HFFc6 (cell line): ENCODE measurements at places on chromosomes 6 and 20.

- peaks cover 5% of the 10 kb centered on the region; the same call in 1 of the 2 replicates for H3K27me3 ChIP-seq
- H3K36me3 ChIP-seq: no peaks in the 10 kb centered on the region
- no peak overlapping the region for H3K4me3 ChIP-seq
- H3K4me1 ChIP-seq: peaks cover 52% of the 10 kb centered on the region
Observed at GRCh38 chr6:53530780-53531386, 14.0 kb downstream of the GCLC start.

DNA sequence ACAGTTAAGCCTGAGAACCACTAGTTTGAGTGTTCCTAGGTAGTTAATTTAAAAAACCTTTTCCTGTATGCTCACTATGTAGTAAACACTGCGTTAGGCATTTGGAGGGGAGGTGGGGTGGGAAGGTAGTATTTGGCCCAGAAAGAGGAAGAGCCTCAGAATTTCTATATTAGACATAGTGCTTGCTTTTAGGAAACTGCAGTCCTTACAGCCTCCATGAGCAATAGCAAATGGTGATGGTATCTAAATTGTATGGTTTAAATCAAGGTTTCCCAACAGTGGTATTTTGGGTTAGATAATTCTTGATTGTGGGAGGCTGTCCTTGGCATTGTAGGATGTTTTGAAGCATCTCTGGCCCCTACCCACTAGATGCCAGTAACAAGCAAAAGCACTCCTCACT, 61.5 kb upstream of the RIPOR2 start:
- DNase-seq: no peak
- no peak overlapping the region for H3K4me3 ChIP-seq
- H3K4me1 ChIP-seq: peaks cover 18% of the 10 kb centered on the region
- H3K36me3 ChIP-seq: 0 out of 2 replicates have a peak, but pooled peaks cover 5% of the 10 kb centered on the region
- H3K27me3 ChIP-seq: no peaks in the 10 kb centered on the region

- no peaks in the 10 kb centered on the region for H3K36me3 ChIP-seq
- DNase-seq: peak; percentile 38
- peaks cover 61% of the 10 kb centered on the region for H3K27me3 ChIP-seq
- no peak overlapping the region for H3K27ac ChIP-seq
Observed at GRCh38 chr6:159042003-159042825, 2.6 kb downstream of the TAGAP start.

GRCh38 chr20:40892642-40893041, 136.0 kb upstream of the TOP1 start:
- H3K4me1 ChIP-seq: no peaks in the 10 kb centered on the region
- H3K4me3 ChIP-seq: no peak overlapping the region
- H3K27ac ChIP-seq: no peak overlapping the region
- DNase-seq: no peak
- H3K27me3 ChIP-seq: peaks cover 20% of the 10 kb centered on the region; the same call in 1 of the 2 replicates

GRCh38 chr6:27669295-27669623, 196.4 kb upstream of the ZNF184 start:
- H3K36me3 ChIP-seq: no peaks in the 10 kb centered on the region
- peaks cover 3% of the 10 kb centered on the region for H3K27me3 ChIP-seq
- H3K27ac ChIP-seq: peak overlapping the region; percentile 16; the same call in 1 of the 2 replicates
- H3K4me3 ChIP-seq: peak overlapping the region; percentile 88
- DNase-seq: no peak
- H3K4me1 ChIP-seq: peaks cover 60% of the 10 kb centered on the region

GRCh38 chr6:12369781-12370262, 79.7 kb downstream of the EDN1 start:
- DNase-seq: no peak
- H3K27ac ChIP-seq: no peak overlapping the region
- H3K36me3 ChIP-seq: no peaks in the 10 kb centered on the region
- peaks cover 12% of the 10 kb centered on the region for H3K4me1 ChIP-seq
- no peak overlapping the region for H3K4me3 ChIP-seq

DNA sequence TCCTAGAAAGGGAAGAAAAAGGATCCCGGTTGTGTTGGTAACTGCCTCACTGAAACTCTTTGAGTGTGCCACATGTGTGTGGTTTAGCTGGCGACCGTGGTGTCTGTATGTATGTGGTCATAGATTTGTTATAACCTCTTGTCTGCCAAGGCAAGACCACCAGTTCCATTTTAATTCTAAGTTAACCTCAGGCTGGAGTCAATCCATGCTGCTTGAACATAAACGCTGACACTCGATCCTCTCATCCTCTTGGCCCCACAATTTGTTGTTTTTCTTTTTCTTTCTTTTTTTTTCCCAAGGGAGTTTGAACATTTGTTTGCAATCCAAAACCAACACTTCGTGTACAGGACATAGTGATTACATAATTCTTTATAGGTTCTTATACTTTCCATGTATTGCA, 318.9 kb upstream of the JAG1 start:
- DNase-seq: no peak
- H3K27me3 ChIP-seq: no peaks in the 10 kb centered on the region; the same call in 1 of the 2 replicates
- no peak overlapping the region for H3K4me3 ChIP-seq
- no peak overlapping the region for H3K27ac ChIP-seq
- H3K36me3 ChIP-seq: no peaks in the 10 kb centered on the region

- DNase-seq: no peak
- H3K36me3 ChIP-seq: peaks cover 7% of the 10 kb centered on the region; the same call in 1 of the 2 replicates
- no peaks in the 10 kb centered on the region for H3K4me1 ChIP-seq
Observed at GRCh38 chr6:66210964-66211363, 503.9 kb upstream of the EYS start.

- no peak for DNase-seq
- peak overlapping the region; percentile 91 for H3K4me3 ChIP-seq
- H3K27ac ChIP-seq: no peak overlapping the region; the same call in 1 of the 2 replicates
Observed at GRCh38 chr6:44263354-44264100, 1.8 kb downstream of the NFKBIE start.

- H3K36me3 ChIP-seq: no peaks in the 10 kb centered on the region
- H3K4me3 ChIP-seq: no peak overlapping the region
- H3K27me3 ChIP-seq: no peaks in the 10 kb centered on the region
- H3K4me1 ChIP-seq: no peaks in the 10 kb centered on the region
- no peak for DNase-seq
Observed at GRCh38 chr20:15857173-15857784, 716.0 kb downstream of the KIF16B start.

GRCh38 chr6:105739764-105740163, 336.9 kb upstream of the PREP start:
- DNase-seq: no peak
- peaks cover 32% of the 10 kb centered on the region for H3K4me1 ChIP-seq
- no peaks in the 10 kb centered on the region for H3K27me3 ChIP-seq
- no peaks in the 10 kb centered on the region for H3K36me3 ChIP-seq
- no peak overlapping the region for H3K4me3 ChIP-seq

- H3K4me1 ChIP-seq: peaks cover 76% of the 10 kb centered on the region
- no peak overlapping the region for H3K27ac ChIP-seq
- no peak for DNase-seq
- H3K36me3 ChIP-seq: no peaks in the 10 kb centered on the region
Observed at GRCh38 chr20:1397710-1398109, 4.9 kb upstream of the FKBP1A start.
